WTC11 (cell line): ENCODE measurements at places on chromosomes 13 and 19.

GRCh38 chr19:40907968-40908735 lies 26.1 kb upstream of the CYP2A7 start:
- DNase-seq: peak; percentile 72

DNA sequence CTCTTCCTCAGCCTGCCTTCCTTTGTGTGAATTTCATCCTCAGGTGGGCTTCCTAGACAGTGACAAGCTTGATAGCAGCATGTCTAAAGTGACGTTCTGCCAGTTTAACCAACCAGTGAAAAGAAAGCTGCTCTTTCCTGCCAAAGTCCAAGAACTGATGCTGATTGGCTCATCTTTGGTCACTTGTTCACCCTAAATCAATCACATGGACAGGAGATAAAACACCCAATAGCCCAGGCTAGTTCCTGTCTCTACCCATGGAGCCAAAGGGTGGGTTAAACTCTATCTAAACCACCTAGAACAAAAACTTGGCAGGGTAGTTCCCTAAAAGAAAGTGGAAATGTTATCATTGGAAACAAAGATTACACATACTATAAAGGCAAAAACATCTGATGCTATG lies 50.8 kb downstream of the GPALPP1 start:
- no peak for DNase-seq

DNA sequence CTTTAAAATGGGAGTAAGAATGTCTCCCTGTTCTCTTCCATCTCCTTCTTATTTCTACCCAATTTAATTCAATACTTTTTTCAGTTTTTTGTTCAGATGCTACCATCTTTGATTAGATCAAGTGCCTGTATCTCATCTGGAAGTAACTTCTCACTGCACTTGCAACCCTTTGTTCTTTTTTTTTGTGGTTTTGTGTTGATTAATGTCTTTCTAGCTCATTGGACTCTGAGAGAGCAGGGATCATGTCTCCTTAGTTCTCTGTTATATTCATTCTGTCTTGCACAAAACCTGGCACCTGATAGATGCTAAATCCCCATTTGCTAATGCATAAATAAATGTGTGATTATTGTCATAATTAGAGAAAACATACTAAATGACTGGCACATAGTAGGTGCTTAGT lies 834 bp upstream of the ITGBL1 start:
- no peak for DNase-seq

GRCh38 chr13:37627428-37627827 lies 28.9 kb upstream of the POSTN start:
- no peak for DNase-seq
